ENCODE measurements at places on chromosomes 12 and 14.

- no peak for DNase-seq
Observed at GRCh38 chr14:98174041-98174440, 1098.0 kb downstream of the BCL11B start.

GRCh38 chr14:22449600-22449905 lies 139.5 kb downstream of the DAD1 start:
- DNase-seq, result no peak

- DNase-seq, result no peak
Observed at GRCh38 chr12:10331642-10332239, 24.1 kb downstream of the KLRD1 start.

DNA sequence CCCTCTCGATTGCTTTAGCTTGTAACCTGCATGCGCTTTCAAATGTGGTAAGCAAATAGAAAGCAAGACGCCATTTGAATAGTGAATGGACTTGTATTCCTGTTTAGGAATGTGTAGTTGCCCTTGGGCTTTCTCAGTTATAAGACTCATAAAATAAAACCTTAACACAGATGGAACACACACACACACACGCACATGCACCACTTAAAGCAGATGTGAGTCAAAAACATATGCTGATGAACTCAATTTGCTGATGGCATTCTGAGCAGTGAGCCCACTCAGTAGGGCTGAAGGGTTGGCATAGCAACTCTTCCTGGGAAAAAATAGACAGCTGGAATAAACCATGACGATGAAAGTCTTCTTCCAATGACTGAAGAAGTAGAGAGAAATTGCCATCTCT lies 360.5 kb downstream of the APAF1 start:
- DNase-seq, result no peak

Data from activated CD4-positive, CD25-positive, alpha-beta regulatory T cell (primary cell).